Caco-2 (cell line): ENCODE measurements at places on chromosomes 6 and 20.

GRCh38 chr20:3777716-3778629 lies 3.3 kb downstream of the SPEF1 start:
- peak; percentile 76 for DNase-seq

DNA sequence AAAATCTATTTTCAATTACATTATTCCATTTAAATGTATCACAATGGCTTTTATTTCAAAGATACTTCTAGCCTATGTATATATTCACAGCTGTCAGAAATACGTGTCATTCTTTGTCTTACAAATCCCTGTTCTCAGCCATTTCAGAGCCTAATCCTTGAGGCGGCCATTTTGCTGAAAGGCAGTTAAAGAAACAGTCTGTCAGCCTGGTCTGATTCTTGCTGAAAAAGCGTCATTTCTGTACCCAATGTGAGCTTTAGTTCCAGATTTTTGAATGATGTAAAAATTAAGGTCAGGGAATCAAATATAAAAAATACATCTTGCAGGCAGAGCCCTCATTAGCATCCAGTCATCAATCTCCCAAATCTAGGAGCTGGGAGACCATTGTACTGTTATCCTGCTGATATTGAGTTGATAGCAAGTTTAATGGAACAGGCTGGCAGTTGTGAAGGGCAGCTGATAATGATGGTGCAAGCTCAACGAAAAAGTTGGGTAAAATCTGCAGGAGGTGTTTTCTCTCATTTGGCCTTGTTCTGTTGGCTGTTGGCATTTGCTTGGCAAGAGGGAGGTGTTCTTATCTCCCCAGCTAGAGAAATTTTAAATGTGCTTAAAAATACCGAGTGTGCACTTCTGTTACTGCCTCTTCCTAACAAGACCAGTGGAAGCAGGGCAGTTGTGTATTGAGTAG lies 314.8 kb downstream of the SOX4 start:
- DNase-seq = no peak

GRCh38 chr6:132192631-132193030 lies 208.6 kb downstream of the MOXD1 start:
- no peak for DNase-seq

DNA sequence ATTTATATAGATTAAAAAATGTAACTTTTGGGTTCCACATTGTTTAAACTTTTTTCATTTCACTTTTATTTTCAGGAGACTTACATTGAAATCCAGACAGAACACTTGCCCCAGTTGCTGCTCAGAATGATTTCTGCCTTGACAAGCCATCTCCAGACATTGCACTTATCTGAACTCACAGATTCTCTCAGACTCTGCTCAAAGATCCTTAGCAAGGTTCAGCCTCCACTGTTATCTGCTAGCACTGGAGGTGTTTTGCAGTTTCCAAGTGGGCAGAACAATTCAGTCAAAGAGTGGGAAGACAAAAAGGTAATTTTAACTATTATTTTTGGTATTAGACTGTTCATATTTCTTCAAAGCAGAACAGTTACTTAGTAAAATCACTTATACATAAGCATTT lies 58.0 kb downstream of the DOP1A start:
- DNase-seq = no peak

- DNase-seq = no peak
These were observed 258.5 kb downstream of the HIVEP2 start for GRCh38 chr6:142686507-142686887.

DNA sequence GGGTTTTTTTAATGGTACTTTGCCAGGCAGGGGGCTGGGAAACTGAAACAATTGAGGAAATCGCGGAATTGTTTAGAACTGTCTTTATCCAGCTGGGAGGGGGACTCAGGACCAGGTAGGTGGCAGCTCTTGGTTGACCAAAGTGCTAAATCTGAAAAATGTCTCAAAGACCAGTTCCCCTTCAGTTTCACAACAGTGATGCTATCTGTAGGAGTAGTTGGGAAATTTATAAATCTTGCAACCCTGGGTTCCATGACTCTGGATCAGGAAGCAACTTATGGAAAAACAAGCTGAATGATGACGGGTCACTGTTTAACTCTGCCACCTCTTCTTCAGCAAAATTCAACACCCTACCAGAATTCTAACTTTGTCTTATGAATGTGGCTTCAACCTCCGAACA lies 99.7 kb downstream of the FAM50B start:
- DNase-seq = no peak

DNA sequence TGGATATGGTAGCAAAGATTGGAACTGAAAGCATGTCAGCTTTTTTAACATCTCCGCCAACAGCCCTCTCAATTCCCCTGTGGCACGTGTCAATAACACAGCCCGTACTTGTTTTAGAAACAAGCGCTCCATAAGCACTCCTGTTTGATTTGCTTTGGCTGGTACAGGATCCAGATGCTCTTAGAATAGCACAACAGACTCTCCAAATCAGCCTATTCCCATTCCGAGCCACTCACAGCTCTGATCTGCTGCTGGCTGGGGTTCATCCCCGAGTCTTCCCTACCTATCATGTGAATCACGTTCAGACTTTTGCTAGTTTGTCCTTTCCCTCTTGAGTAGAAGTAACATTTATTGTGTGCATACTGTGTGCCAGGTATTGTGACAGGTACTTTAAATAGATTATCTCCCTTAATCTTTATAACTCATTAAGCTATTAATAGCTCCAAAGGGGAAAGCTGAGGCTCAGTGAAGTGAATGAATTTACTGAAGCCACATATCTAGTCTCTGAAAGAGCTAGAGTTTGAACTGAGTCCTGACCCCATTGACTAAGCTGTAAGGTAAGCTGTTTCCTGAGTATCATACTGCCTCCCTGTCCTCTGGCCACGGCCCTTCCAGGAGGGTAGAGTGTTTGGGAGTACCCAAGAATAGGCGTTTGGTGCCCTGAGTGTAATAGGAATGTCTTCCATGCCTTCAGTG lies 46.7 kb downstream of the RALY start:
- DNase-seq = no peak

GRCh38 chr20:2171266-2171790 lies 69.7 kb downstream of the STK35 start:
- DNase-seq = no peak
